Iris pigment epithelial cell (primary cell): ENCODE measurements at places on chromosomes 11 and 22.

GRCh38 chr22:36201630-36202319 lies at the start of gene APOL4:
Gene APOL4, minus strand, starts transcription at chr22:36201809. Its CDS starts 75 bp downstream, at chr22:36201734.
- no peak for DNase-seq

- DNase-seq = no peak
Measured at GRCh38 chr11:17156283-17156682, 51.5 kb downstream of the PIK3C2A start.

- no peak for DNase-seq
Measured at GRCh38 chr11:100753172-100753543, 66.1 kb downstream of the ARHGAP42 start.

- peak; percentile 64 for DNase-seq
Measured at GRCh38 chr22:24410110-24410856, 17.1 kb upstream of the ADORA2A start.

DNA sequence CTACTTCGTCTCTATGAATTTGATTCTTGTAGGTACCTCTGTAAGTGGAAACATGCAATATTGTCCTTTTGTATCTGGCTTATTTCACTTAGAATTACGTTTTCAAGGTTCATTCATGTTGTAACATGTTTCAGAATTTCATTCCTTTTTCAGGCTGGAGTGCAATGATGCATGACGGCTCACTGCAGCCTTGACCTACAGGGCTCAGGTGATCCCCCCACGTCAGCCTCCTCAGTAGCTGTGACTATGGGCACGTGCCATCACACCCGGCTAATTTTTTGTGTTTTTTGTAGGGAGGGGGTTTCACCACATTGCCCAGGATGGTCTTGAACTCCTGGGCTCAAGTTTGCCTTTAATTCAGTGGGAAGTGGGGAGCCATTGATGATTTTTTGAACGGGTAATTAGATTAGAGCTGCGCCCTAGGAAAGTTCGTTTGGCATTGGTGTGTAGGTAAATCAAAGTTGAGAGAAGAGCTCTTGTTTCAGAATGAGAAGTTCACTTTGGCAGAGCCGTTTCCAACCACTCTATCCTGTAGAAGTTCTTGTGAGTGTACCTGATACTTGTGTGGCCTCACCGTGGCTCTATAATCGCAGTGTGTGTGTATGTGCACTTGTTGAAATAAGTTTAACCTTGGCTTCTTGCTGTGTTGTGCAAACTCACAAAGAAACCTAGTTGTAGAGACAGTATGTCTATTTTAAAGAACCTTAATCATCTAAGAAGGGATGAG lies 115.9 kb downstream of the NAV2 start:
- DNase-seq = no peak

- no peak for DNase-seq
Measured at GRCh38 chr11:34363363-34364084, 5.7 kb upstream of the ABTB2 start.

GRCh38 chr11:72875736-72876135 lies 61.5 kb downstream of the ATG16L2 start:
- DNase-seq = no peak

GRCh38 chr11:62030071-62030684 lies 62.7 kb upstream of the FTH1 start:
- DNase-seq = no peak

- peak; percentile 44 for DNase-seq
Measured at GRCh38 chr11:65501472-65502273, 2.8 kb downstream of the MALAT1 start.

GRCh38 chr11:76155500-76156227 lies 50.6 kb downstream of the WNT11 start:
- no peak for DNase-seq

- no peak for DNase-seq
Measured at GRCh38 chr11:61817471-61818202, 834 bp upstream of the FADS1 start.

GRCh38 chr22:29154364-29155048 lies 51.2 kb upstream of the EMID1 start:
- DNase-seq = peak; percentile 61

DNA sequence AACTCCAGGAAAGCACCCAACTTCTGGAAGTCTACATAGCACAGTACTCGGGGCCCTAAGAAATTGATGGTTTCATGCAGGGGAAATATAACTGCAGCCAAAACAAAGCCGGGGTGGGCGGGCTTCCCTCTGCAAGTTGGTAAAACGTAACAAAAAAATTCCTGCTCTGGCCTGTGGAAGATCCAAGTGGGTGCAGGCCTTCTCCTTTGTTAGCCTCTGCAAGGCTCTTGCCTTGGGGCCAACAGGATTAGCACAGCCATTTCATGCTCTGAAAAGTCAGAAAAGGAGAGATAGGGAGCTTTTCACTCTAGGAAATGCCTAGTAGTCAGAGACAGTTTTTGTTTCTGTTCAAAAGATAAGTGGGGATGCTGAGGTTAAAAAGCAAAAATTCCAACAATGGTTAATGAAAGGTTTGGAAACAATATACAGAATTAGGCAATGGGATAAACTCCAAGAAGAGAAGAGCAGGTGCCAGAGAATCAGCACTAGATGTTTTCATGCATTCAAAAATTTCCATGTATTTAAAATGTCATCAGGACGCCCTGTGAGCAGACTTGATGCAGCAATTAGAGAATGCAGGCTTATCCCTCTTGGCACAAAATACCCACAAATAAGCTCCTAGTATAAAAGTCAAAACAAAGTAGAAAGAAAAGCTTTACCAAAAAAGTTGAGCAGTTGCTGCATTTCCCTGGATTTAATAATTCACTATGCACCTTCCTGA lies 72.3 kb upstream of the CHRM4 start:
- DNase-seq = no peak
